RPMI7951 (cell line): ENCODE measurements at places on chromosomes 2 and 18.
A peak's percentile ranks its signal among the peaks of the same experiment; 100 is the strongest.

GRCh38 chr2:174846941-174847938, 83.0 kb upstream of the CHRNA1 start:
- DNase-seq: peak; percentile 93

DNA sequence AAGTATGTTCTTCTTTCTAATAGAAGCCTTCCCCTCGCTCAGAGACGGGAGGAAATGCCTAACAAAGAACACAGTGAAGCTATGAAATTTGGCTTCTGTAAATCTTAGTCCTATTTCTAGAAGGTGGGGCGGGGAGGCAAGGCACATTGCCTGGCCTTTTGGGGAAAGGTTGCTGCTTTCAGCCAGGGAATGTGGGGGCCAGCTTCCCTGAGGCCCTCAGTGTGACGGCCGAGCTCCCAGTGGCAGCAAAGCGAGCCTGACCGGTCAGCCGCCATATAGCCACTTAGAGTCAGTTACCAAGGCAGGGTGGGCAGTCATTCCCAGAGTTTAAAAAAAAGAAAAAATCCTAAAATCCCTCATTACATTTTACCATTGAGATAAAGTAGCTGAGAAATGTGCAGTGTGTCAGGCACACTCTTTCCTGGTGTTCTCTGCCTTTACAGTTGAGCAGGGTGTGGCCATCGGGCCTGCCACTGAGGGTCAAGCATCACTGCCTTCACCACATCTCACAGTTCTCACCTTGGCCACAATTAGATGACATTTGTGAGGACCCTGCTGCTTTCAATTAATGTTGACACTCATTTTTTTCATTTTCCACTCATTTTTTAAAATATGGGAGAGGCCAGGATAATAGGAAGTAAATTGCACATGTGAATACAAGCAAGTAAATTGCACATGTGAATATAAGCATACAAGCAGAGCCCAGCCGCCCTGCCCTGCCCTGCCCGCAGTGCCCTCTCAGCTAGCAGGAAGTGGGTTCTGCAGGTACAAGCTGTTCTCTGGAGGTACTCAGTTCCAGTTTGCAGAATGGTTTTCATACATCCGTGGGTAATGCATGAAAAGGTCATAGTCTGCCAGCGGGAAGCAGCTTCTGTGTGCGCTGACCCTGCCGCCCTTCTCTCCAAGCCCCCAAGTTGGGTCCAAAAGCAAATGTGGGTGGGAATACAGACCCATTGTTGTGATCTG, 76.9 kb downstream of the WDSUB1 start:
- no peak for DNase-seq

GRCh38 chr2:207123335-207123744, 42.4 kb downstream of the KLF7 start:
- DNase-seq: no peak

- peak; percentile 100 for DNase-seq
Observed at GRCh38 chr2:9287400-9288045, 80.9 kb downstream of the ASAP2 start.
